Inflammatory macrophage (primary cell): ENCODE measurements at places on chromosomes 6 and 20.
A peak's percentile ranks its signal among the peaks of the same experiment; 100 is the strongest.

GRCh38 chr6:96304997-96305396, 216.6 kb upstream of the UFL1 start:
- no peak for DNase-seq

- no peak for DNase-seq
Observed at GRCh38 chr20:9886227-9886626, 47.4 kb upstream of the PAK5 start.

GRCh38 chr20:50513169-50514034, 3.2 kb downstream of the PTPN1 start:
- DNase-seq: peak; percentile 40

DNA sequence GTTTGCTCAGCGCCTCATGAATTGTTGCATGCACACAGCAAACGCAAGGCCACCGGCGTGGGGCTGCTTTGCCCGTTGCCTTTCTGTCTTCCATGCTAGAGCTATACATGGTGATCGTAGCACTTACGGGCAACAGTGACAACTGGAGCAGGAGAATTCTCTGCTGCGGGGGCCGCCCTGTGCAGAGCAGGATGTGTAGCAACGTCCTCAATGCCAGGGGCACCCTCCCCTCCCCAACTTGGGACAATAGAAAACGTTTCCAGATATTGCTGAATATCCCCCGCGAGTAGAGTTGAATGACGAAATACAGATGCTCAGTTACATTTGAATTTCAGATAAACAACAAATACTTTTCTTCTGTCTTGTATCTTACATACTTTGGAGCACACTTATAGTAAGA, 198.7 kb downstream of the TFAP2C start:
- no peak for DNase-seq

DNA sequence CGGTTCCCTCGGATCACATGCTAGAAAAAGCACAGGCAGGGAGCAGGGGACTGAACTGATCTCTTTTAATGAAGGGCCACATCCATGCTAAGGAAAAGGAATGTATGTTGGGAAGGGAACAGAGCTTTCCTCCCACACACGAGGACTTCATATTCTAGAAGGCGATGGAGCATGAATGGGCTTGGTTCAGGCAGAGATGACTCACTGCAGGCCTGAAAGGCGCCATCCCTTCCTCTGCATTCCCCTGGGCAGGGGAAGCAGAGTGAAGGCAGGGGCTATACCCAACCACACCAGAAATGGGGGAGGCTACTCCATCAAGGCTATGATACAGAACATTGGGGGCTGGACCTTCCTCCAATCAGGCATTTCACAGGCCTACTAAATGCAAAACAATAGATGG, 30.6 kb downstream of the ELMO2 start:
- DNase-seq: no peak
